ENCODE measurements at places on chromosomes 2 and 18.

GRCh38 chr2:224432003-224432579 is 30.2 kb upstream of the FAM124B start:
- no peak for DNase-seq

DNA sequence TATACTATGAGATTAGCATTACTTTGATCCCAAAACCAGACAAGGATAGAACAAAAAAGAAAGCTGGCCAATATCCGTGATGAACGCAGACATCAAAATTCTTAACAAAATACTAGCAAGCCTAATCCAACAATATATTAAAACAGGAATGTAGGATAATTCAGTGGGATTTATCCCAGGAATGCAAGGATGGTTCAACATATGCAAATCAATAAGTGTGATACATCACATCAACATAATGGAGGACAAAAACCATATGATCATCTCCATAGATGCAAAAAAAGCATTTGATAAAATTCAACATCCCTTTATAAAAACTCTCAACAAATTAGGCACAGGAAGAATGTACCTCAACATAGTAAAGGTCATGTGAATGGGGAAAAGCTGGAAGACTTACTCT is 158.5 kb downstream of the KCNE4 start:
- no peak for DNase-seq

- no peak for DNase-seq
Measured at GRCh38 chr2:111116011-111116746, 4.5 kb upstream of the BCL2L11 start.

- no peak for DNase-seq
Measured at GRCh38 chr2:234410526-234410925, 86.4 kb downstream of the ARL4C start.

- no peak for DNase-seq
Measured at GRCh38 chr2:103401621-103402020, 639.8 kb downstream of the TMEM182 start.

Measured in stimulated activated CD4-positive, alpha-beta T cell treated with anti-CD3 and anti-CD28 coated beads, Interleukin-2, amount 100 ng/mL, for 4 hours (primary cell).